Neural crest cell (in vitro differentiated cells): ENCODE measurements at places on chromosomes 7 and 10. TPM values are rescaled to one million over a fixed set of nuclear protein-coding genes. Genes with fewer than 3 reads are reported as not detected.
A peak's percentile ranks its signal among the peaks of the same experiment; 100 is the strongest.

The ORC5 gene
- total RNA-seq, result 27.9 and 31.3 TPM in 2 replicates

The ADCYAP1R1 gene
- 8.8 and 9.0 TPM in 2 replicates for total RNA-seq

The PYROXD2 gene
- total RNA-seq, result 5.0 and 5.7 TPM in 2 replicates

The ACTR3C gene
- 0.49 and 0.61 TPM in 2 replicates for total RNA-seq

The SAP25 gene
- total RNA-seq, result 3.4 and 4.6 TPM in 2 replicates

The PLPP4 gene
- not detected in 2 replicates for total RNA-seq

The CALCR gene
- 0.07 TPM in 1 of 2 replicates, not detected in the other for total RNA-seq

The DNTT gene
- not detected in 2 replicates for total RNA-seq

The ADK gene
- total RNA-seq, result 35.6 and 38.2 TPM in 2 replicates

DNA sequence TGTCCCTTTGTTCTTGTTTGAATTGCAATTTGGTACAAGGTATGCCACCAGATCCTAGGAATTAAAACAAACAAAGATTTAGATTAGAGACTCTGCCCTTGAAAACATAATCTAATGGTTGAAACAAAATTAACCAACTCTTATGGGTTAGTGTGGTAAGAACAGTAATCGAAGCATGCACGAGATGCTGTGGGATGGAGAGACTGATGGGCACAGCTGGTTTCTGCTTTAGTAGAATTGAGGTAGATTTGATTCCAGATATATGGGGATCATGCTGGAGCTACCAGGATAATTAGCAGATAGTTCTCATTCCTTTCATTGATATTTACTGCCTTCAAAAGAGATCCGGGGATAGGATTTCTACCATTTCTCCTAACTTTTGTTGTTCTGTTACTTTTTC is 20.4 kb upstream of the SEMA4G start:
- no peak for DNase-seq
- H3K4me1 ChIP-seq, result no peaks in the 10 kb centered on the region
- peaks cover 6% of the 10 kb centered on the region for H3K36me3 ChIP-seq
- no peak overlapping the region for H3K27ac ChIP-seq
- no peak overlapping the region for H3K4me3 ChIP-seq

DNA sequence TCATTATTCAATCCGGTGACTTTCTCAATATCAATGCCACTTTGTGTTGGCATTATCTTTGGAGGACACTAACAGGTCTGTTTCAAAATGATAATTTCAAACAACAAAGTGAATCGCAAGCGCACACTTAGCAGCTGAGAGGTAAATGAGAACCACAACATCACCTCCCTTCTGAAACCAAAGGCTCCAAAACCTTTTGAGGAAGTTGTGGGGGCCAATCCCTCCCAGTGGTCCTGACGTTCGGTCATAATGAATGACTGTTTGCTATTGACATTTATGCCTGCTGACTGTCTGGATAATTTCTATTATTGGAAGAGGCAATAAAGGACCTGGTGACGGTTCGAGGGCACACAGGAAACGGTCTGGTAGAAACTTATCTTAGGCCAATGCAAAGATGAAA is 1.8 kb downstream of the ADARB2 start:
- H3K27ac ChIP-seq, result no peak overlapping the region
- H3K4me3 ChIP-seq, result peak overlapping the region; percentile 89
- DNase-seq, result no peak
- H3K27me3 ChIP-seq, result peaks cover 85% of the 10 kb centered on the region
- no peaks in the 10 kb centered on the region for H3K36me3 ChIP-seq

DNA sequence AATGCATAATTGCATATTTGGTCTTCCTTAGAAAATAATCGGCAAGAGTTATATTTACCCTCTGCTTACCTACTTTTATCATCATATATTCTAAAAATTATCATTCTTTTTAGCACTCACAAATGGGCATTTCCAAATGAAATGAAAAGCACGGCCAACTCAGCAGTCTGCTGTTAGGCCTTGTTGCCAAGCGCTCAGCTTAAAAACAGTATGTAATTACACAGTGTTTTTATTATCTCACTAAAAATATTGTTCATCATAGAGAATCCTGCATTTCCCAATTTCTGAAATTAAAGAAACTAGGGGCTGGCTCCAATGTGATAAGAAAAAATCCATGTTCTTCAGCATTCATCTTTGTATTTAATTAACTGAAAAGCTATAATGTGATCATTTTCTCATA is 391.7 kb upstream of the ADARB2 start:
- no peak overlapping the region for H3K4me3 ChIP-seq
- no peaks in the 10 kb centered on the region for H3K27me3 ChIP-seq
- DNase-seq, result no peak
- no peaks in the 10 kb centered on the region for H3K36me3 ChIP-seq

GRCh38 chr7:32244806-32245345 is 174.7 kb upstream of the PDE1C start:
- H3K27ac ChIP-seq, result no peak overlapping the region
- no peak for DNase-seq
- peaks cover 4% of the 10 kb centered on the region for H3K4me1 ChIP-seq
- peaks cover 22% of the 10 kb centered on the region for H3K27me3 ChIP-seq
- H3K36me3 ChIP-seq, result no peaks in the 10 kb centered on the region

- no peak for DNase-seq
- no peaks in the 10 kb centered on the region for H3K36me3 ChIP-seq
- H3K4me1 ChIP-seq, result peaks cover 8% of the 10 kb centered on the region
Observed at GRCh38 chr10:47058961-47059391, 147.7 kb downstream of the PTPN20 start.

GRCh38 chr7:84194484-84195271 is at the start of gene SEMA3A:
Gene SEMA3A (minus strand): TSS chr7:84194789. CDS start chr7:84194586, 203 bp downstream.
- peak within 1 kb of the TSS; percentile 95 for H3K4me3 ChIP-seq
- peak within 1 kb of the TSS; percentile 73 for H3K27ac ChIP-seq
- no peaks in the 10 kb centered on the region for H3K36me3 ChIP-seq
- DNase-seq, result peak; percentile 19
- H3K4me1 ChIP-seq, result peaks cover 41% of the 10 kb centered on the region

DNA sequence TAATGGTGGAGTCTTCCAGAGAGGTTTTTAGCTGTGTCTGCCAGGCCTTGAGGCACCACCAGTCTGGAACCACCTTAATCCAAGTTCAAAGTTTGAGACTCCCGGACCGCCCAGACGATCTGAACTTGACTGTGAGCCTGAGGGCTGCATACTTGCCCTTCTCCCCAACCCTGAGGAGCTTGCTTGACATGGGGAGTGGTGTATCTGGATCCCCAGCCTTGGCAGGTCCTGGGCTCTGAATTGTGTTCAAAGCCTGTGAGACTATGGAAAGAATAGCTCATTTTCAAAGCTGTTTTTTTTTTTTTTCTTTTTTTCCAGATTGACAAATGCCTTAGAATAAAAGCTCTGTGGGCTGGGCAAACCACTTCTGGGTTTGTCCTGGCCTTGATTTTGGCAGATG is 22.3 kb upstream of the CAMK1D start:
- DNase-seq, result no peak
- H3K27me3 ChIP-seq, result no peaks in the 10 kb centered on the region
- H3K4me3 ChIP-seq, result no peak overlapping the region
- H3K36me3 ChIP-seq, result no peaks in the 10 kb centered on the region

- no peak for DNase-seq
- H3K27me3 ChIP-seq, result no peaks in the 10 kb centered on the region
- peaks cover 27% of the 10 kb centered on the region for H3K4me1 ChIP-seq
- H3K27ac ChIP-seq, result no peak overlapping the region
Observed at GRCh38 chr7:12923971-12924370, 236.5 kb downstream of the ARL4A start.

DNA sequence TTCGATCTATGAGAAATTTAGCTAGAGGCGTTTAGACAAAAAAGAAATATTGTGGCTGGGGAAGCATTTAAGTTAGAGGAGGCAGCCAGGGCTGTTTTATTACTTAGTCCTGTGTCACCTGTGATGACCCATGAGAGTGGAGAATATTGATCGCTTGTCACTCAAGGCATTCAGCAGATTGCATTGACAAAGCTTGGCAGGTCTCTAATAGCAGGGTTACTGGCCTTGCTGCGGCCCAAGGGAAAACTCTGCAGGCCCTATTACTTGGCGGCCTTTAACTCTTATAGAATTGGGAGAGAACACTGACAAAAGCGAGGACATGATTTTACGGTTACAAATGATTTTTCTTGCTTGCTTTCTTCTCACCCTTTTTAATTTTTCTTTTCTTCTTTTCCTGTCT is 473.5 kb downstream of the AUTS2 start:
- peak overlapping the region; percentile 42 for H3K4me3 ChIP-seq
- peaks cover 6% of the 10 kb centered on the region for H3K27me3 ChIP-seq
- no peak for DNase-seq

- H3K27me3 ChIP-seq, result no peaks in the 10 kb centered on the region
- H3K27ac ChIP-seq, result no peak overlapping the region
- H3K36me3 ChIP-seq, result peaks cover 5% of the 10 kb centered on the region
- H3K4me3 ChIP-seq, result no peak overlapping the region
Observed at GRCh38 chr7:78326876-78327275, 528.3 kb downstream of the PHTF2 start.

DNA sequence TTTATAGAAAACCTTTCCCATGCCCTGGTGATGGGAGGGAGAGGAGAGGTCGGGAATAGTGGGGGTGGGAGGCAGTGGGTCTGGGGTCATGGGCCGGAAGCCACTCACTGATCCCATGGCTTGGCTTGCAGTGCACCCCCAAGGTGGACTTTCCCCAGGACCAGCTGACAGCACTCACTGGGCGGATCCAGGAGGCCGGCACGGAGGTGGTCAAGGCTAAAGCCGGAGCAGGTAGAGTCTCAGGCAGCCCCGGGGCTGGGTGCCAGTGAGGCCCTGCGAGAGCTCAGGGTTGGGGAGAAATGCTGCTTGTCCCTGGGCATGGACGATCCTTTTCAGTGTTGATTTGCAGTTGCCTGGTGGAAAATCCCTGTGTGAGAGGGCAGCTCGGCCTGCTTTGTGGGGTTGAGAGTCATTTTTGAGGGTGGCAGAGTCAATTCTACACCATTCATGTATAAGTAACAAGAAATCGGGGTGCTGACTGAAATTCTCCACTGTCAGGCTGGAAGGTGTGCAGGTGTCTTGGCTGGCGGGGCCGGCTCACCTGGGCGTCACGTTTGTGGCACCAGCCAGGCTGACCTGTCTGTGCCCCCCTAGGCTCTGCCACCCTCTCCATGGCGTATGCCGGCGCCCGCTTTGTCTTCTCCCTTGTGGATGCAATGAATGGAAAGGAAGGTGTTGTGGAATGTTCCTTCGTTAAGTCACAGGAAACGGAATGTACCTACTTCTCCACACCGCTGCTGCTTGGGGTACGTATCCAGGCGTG is 16.5 kb downstream of the MDH2 start:
- peaks cover 5% of the 10 kb centered on the region for H3K36me3 ChIP-seq
- no peaks in the 10 kb centered on the region for H3K4me1 ChIP-seq
- no peaks in the 10 kb centered on the region for H3K27me3 ChIP-seq
- DNase-seq, result no peak

DNA sequence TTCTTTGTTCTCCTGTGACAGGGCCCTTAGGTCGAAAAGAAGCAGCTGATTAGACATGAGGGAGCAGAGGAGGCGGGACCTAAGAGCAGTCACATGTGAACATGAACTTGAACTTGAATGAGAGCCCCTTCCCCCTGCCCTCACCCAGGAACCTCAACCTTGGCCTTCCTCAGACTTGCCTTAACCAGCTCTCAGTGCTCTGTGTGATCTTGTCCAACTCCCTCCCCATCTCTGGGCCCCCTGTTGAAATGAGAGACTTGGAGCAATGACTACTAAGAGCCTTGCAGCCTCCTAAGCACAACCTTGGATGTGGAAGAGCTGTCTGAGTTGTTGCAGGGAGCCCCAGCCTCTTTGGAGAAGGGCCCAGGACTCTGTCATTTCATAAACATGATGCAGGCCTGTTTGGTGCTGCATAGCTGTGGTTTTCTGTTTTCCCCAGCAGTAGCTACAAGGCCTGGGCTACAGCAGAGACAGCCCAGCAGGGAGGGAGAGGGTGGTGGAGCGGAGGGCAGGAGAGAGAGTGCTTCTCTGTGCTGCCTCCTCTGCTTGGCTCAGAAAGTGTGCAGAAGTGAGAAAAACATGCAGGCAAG is 123.9 kb upstream of the ZMIZ1 start:
- H3K4me1 ChIP-seq, result peaks cover 21% of the 10 kb centered on the region
- no peak overlapping the region for H3K4me3 ChIP-seq
- peaks cover 4% of the 10 kb centered on the region for H3K36me3 ChIP-seq

GRCh38 chr7:154857240-154857639 is 145.7 kb downstream of the PAXIP1 start:
- DNase-seq, result no peak
- H3K27ac ChIP-seq, result no peak overlapping the region
- no peak overlapping the region for H3K4me3 ChIP-seq
- H3K4me1 ChIP-seq, result no peaks in the 10 kb centered on the region
